Psoas muscle (tissue), 8 donors: ENCODE measurements at places on chromosomes 7 and 10.

DNA sequence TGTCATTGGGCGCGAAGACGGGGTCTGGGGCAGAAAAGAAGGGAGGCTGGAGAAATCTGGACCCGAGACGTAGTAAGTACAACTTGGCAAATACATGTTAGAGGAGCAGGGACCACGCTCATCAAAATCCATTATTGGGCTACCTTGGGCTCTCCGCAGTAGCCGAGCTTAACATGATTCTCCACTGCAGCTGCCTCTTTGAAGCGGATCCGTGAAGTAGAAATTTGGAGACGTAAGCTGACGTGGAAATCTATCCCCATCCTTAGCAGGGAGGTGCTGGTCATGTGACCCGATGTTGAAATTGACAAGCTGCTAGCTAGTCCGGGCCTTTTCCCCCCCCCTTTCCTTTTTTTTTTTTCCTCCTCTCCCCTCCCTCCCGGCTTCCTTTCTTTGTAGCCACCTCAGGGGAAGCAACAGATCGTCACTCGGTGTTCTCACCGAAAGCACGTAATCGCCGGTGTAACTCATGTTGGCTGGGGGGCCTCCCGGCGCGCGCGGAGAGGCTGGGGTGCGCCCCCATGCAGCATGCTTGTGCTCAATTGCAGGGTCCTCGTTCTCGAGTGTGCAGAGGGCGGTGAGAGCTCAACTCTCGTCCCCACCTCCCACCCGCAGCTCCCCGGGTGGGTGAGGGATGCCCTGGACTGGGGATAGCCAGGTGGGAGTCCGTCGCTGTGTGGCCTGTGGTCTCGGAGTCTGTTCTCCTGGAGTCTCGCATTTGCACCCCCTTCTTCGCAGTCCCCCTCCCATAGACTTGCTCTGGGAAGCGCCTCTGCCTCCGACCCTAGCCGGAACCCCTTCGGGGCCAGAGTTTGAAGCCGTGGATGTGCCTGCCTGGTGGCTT, at the start of gene HOXA11:
TSS of gene HOXA11 (minus strand) at position 220 of the 841 bp plus-strand sequence. CDS start at position 132, 88 bp downstream.
- DNase-seq: no peak

GRCh38 chr7:81626008-81626407, 143.8 kb downstream of the HGF start:
- DNase-seq: no peak

- no peak for DNase-seq
Observed at GRCh38 chr10:49179699-49180443, 8.3 kb downstream of the TMEM273 start.

GRCh38 chr7:135843214-135843613, 94.6 kb upstream of the FAM180A start:
- DNase-seq: no peak

GRCh38 chr7:134186027-134186426, 58.9 kb downstream of the LRGUK start:
- no peak for DNase-seq

GRCh38 chr10:5564537-5565204, 39.9 kb downstream of the CALML3 start:
- peak; percentile 18 for DNase-seq

DNA sequence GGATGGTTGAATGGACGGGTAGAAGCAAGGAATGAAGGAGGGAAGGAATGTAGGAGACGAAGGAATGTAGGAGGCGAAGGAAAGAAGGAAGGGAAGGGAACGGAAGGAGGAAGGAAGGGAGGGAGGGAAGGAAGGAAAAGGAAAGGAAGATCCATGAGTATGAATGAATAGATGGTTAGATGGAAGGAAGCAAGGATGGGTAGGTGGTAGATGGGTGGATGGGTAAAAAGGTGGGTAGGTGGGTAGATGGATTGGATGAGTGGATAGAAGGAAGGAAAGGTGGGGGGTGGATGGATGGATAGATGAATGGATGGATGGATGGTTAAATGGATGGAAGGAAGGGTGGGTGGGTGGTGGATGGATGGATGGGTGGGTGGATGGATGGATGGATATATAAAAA, 77.4 kb downstream of the RGS10 start:
- no peak for DNase-seq

- no peak for DNase-seq
Observed at GRCh38 chr7:50156706-50157105, 63.7 kb upstream of the ZPBP start.

DNA sequence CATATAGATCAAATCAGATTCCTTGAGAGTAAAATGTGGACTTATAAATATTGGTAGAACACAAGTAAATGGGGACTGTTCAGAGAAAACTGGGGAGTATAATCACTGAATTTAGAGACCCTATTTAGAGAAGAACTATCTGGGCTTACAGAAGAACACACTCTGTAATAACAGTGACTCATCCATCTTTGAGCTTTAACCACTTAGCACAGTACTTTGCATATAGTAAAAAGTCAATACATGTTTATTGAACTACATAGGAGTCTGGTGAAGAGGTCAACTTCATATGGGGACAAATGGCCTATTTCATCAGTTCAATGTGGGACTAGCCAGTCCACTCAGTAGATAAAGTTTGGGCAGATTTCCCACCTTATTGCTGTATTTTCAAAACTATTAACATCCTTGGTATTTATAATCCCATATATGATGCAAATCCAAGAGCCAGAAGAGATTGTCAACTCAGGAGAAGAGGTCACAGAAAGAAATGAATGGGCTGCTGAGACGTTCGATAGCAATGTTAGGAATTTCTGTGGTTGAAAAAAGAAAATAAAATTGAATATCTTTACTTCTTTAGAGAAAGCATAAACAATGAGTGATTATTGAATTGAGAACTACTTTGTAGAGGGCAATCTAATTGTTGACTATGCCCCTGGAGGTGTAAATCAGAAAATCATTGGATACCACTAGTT, 119.3 kb upstream of the CACNA2D1 start:
- no peak for DNase-seq

GRCh38 chr10:125014086-125014830, 72.3 kb downstream of the ZRANB1 start:
- DNase-seq: no peak

DNA sequence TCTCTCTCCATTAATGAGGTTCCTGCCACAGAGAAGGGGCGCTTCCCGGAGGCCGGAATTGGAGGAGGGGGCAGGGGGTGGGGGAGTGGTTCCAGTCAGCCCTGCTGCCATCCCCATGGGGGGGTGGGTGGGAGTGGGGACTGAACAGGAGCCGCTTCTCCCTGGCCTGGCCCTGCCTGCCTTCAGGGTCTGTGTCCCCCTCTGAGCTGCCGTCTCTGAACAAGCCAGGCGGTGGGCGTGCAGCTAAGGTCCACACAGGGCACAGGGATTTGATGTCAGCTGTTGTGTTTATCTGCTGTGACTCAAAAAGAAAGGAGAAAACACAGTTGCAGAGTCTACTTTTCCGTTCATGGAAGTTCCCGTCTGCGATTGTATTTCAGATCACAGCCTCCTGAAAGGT, 141.5 kb upstream of the PCBD1 start:
- no peak for DNase-seq

GRCh38 chr7:69395061-69395714, 203.1 kb upstream of the AUTS2 start:
- DNase-seq: no peak

DNA sequence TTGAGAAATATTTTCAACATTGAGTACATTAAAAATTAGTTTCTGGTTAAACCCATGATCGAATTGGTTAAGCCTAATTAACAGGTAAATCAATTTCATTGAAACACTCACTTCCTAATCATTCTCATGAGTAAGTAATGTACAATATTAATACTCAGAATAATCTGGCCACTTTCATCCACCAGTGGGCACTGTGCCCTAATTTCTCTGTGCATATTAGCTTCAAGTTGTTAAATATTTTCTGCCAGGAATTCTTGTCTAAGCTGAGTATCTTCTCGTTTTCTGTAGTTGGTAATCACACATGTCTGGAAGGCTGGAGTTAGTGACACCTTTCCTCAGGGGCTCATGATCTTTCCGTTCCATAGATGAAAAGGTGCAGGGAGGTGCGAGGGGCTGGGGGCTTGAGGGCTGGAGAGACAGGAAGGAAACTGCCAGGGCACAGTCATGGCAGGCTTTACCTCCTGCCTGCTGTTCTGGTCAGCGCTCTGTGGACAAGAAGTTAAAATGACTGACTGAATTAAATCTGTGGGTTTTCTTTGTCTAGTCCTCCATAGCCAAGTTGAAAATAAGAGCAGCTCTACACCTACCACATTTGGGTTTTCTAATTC, 71.9 kb downstream of the WIPF3 start:
- DNase-seq: no peak

DNA sequence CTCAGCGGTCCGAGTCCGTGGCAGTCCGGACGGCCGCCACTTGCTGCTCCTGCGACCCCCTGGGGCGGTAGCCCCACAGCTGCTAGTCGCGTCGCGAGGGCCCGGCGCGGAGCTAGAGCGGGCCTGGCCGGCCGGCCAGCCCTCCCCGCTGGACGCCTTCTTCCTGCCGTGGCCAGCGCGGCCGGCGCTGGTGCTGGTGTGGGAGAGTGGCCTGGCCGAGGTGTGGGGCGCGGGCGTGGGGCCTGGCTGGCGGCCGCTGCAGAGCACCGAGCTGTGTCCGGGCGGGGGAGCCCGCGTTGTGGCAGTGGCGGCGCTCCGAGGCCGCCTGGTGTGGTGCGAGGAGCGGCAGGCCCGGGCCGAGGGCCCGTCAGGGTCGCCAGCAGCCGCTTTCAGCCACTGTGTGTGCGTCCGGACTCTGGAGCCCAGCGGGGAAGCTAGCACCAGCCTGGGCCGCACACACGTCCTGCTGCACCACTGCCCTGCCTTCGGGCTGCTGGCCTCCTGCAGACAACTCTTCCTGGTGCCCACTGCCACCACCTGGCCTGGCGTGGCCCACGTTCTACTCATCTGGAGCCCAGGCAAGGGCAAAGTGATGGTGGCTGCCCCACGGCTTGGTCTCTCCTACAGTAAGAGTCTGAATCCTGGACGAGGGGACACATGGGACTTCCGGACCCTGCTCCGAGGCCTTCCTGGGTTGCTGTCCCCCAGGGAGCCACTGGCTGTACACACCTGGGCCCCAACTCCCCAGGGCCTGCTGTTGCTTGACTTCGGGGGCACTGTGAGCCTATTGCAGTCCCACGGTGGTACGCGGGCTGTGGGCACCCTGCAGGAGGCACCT, 631 bp downstream of the HPS6 start:
- peak; percentile 70 for DNase-seq

DNA sequence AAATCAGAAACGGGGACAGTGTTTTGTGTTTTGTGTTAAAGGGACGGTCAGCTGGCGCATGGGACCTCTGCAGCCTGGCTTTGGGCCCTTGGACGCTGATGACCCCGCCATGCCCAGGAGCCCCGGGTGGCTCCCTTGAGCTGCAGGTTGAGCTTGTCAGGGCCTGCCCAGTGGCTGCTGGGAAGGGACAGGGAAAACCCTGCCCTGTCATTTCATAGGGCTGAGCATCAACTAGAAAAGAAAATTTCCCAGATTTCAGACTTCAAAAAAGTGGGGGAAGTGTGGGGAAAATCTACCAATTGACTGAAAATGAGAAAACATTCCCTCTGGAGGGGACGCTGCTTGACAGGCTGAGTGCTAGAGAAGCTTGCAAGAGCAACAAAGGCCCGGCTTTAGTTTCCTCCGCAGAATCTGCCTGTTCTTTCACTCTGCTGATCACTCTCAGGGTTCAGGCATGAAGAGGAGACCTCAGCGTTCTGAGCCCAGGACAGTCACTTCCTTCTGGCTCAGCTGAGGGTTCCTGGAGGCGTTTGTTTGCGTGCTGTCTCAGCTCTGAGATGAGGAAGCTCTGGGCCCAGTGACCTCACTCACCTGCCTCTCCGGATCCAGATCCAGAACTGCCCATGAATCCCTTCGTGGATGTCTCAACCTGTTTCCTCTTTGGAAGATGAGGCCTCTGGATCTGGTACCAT, 18.6 kb upstream of the DNAJB6 start:
- DNase-seq: no peak

DNA sequence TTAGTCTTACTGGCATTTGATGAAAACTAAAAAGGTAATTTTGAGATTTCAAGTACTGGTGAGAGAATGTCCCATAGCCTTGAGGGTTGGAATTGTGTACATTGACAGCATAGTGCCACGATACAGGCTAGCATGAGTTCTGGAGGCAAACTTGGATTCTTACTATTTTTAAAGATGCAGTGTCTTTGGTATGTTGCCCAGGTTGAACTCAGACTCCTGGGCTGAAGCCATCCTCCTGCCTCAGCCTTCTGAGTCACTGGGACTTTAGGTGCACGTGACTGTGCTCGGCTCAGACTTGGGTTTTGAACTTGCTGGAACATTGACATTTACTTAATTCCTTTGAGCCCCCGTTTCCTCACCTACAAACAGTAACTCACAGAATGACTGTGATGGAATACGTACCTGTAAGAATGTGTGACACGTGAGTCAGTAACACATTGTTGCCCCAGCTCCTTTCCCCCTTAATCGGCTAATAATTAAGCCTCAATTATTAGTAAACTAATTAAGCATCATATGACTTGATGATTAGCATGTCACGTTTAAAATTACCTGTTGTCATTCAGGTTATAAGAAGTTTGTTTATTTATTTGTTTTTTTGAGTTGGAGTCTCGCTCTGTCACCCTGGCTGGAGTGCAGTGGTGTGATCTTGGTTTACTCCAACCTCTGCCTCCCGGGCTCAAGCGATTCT, 10.6 kb downstream of the DNAJB6 start:
- peak; percentile 73 for DNase-seq

GRCh38 chr10:132293201-132293812, 14.4 kb downstream of the STK32C start:
- peak; percentile 31 for DNase-seq

DNA sequence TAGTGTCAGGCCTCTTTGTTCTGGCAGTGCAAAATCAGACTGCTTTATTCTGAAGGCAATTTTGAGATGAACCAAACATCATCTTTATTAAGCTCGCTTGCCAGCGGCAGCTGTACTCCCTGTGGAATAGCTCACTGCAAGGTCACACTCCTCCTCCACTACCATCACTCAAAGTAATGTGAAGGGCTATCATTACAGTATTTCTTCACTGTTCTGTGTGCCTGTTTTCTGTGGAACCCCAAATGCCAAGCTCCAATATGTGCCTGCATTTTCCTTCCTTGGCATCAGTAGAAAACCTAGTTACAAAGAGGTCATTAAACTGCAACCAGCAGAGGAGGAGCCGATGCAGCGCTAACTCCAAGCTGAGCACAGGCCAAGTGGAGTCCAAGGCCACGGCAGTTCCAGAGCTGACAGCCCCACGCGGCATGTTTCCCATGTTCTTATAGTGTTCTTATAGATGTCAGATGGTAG, 21.4 kb downstream of the BCCIP start:
- DNase-seq: no peak

DNA sequence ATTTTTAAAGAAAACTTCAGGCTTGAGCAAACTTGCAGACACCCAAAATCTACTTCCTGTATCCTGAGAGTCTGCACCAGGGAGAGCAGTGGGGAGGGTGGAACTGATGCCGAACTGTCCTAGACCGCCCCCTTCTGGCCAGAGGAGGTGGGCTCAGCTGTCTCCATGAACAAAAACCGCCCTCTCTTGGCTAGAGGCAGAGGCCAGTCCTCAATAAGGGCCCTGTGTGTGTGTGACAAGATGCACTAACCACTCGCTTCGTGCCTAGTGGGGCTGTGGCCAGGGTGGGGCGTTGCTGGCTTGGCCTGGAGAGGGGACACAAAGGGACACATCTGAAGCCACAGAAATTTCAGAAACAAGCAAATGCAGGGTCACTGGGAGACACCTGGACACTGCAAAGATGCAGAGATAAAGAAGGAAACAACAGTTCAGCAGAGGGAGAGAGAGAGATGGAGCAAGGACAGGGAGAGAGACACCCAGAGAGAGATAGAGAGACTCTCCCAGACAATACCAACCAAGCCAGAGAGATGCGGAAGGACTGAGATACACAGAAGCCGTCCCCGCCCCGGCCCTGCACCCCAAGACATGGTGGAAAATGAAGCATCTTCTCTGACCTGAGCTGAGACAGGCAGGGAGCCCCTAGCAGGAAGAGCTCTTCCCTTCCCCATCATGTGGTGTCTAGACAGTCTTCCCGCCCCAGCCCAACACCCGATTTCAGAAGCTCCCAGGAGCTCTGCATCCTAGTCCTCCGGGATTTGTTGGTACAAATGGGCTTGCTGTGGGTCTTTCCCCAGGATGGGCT, 22.7 kb upstream of the FXYD4 start:
- peak; percentile 85 for DNase-seq
